ENCODE measurements at places on chromosomes 16 and 17.

GRCh38 chr16:69187446-69188235 lies 677 bp downstream of the SNTB2 start:
- DNase-seq: no peak

- DNase-seq: no peak
Measured at GRCh38 chr17:63681530-63681929, 18.4 kb downstream of the LIMD2 start.

DNA sequence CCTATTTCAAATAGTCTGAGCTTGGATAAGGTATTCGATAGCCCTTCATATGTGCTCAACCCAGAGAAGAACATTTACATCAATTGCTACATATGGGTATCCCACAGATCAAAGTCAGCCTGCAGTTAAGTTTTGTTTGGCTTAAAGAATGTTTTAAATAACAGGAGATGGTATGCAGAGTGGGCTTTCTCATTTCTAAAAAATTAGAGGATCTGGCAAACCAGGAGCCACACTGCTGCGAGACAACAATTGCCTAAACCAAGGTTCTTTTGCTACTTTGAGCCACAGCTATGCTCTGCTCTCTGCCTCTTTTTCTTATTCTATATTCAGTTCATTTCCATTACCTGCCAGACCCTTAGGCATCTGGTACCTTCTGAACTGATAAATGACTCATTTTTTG lies 30.2 kb upstream of the ARHGAP44 start:
- no peak for DNase-seq

DNA sequence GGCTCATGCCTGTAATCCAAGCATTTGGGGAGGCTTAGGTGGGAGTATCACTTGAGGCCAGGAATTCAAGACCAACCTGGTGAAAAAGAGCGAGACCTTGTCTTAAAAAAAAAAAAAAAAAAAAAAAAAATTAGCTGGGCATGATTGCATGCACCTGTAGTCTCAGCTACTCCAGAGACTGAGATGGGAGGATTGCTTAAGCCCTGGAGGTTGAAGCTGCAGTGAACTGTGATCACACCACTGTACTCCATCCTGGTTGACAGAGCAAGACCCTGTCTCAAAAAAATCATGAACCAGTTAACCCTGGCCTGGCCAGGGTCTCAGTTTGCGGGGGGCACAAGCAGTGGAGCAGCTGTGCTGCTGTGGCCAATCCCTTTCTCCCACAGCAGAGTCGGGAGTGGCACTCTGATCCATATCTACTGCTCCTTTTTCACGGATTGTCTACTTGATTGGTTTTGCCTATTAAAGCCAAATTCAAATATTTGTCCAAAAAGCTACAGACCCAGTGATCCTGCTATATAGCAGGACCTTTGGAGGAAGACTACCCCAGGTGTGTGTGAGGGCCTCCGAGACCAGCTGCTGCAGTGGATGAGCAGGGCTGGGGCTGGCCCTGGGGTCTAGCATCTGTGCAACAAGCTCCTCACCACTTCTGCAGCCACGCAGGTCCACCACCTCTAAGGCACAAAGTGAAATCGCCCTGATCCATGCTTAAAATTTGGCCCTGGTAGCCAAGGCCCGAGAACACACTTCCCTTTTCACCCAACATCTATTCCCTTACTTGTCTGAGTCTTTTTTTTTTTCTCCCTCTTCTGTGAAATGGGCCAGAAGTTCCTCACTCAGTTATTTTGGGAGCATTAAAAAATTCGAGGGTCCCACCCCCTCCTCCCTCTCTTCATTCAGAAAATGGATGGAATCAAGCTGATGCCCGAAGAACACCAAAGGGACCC lies 48.2 kb downstream of the LDHD start:
- no peak for DNase-seq

GRCh38 chr17:28999206-28999605 lies 6.6 kb downstream of the SEZ6 start:
- DNase-seq: no peak

GRCh38 chr17:7631398-7632380 lies 1.8 kb downstream of the SHBG start:
- DNase-seq: no peak

DNA sequence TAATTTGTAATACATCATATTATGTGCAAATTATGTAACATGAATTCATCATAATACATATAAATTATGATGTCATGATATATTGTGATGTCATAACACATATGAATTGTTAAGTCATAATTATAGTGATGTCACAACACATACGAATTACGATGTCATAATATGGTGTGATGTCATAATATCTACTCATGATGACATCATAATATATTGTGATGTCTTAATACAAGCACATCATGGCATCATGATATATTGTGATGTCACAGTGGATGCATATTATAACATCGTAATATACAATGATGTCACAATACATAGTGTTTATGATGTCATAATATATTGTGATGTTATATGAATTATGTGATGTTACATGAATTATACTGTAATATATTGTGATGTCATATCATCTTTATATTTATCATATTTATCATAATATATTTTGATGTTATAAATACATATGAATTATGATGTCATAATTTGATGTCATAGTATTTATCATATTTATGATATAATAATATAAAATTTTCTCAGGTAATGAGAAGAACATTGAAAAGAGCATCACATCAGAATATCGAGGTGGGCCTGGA lies 1793.0 kb downstream of the TP53TG3F start:
- DNase-seq: no peak

DNA sequence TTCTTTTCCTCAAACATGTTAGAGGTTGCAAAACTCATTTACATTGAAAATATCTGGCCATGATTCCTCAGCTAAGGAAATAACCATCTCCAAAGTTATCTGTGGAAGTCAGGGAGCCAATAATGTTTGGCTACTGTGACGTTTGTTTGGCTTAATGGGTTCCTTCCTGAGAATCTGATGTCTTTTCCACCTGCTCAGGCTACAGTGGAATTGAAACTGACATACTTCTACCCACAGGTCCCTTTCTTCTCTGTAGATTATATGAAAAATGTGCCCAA lies 221.1 kb upstream of the XYLT1 start:
- DNase-seq: no peak

- no peak for DNase-seq
Measured at GRCh38 chr17:11144358-11145233, 96.4 kb upstream of the SHISA6 start.

GRCh38 chr16:2587891-2588565 lies 50.2 kb downstream of the PDPK1 start:
- DNase-seq: no peak

GRCh38 chr17:81479175-81480071 lies 33.2 kb downstream of the ACTG1 start:
- DNase-seq: no peak

GRCh38 chr16:47866423-47866822 lies 289.4 kb downstream of the ABCC12 start:
- no peak for DNase-seq

DNA sequence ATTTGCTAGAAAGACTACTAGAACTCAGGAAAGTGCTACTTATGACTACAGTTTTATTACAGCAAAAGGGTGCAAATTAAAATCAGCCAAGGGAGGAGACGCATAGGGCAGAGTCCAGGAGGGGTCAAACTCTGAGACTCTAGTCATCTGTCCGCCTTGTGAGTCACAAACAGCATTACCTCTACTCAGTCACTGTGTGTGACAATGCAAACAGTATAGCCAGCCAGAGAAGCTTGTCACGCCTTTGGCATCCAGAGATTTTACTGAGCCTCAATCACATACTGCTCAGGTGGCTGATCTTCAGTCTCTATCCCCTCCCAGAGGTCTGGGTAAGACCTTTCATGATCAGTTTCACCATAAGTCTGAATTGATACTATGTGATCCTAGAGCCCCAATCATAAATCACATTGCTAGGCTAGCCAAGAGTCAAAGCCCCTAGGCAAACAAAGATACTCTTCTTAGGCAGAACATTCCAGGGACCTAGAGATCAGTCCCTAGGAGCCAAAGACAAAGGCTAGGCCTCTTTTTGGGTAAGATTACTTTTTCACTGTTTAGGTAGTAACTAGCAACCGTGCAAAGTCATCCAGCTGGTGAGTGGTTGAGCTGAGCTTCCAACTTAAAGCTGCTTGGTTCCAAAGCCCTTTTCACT lies 48.8 kb upstream of the CLEC19A start:
- DNase-seq: no peak

DNA sequence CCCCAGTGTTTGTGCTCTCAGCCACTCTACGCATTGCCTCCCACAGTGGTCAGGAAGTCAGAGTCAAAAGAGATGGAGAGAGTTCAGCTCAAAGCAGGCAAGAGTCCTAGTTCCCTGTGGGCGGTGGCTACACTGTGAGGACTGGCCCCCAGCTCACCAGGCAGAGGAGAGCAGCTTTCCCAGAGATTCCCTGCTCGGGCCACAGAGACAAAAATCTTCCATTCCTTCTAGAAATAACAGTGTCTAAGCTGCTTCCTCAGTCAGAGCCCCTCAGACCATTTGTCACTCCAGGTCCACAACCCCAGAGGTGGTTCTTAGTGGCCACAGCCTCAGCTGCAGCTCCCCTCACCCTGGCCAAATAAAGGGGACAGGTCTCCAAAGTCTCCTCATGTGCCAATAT lies 263.0 kb upstream of the RPL38 start:
- DNase-seq: no peak

DNA sequence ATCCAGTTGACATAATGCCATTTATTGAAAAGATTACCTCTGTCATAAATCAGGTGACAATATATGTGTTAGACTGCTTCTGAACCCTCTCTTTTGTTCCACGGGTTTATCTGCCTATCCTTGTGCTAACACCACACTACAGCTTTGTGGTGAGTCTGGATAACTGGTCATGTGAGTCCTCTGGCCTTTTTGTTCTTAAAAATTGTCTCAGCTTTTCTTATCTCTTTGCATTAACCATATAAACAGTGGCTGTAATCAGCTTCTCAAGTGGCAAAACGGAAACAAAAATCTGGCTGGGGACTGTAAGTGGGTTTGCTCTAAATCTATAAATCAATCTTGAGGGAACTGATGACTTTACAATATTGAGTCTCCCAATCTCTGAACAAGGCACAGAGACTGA lies 44.6 kb downstream of the STX8 start:
- no peak for DNase-seq

DNA sequence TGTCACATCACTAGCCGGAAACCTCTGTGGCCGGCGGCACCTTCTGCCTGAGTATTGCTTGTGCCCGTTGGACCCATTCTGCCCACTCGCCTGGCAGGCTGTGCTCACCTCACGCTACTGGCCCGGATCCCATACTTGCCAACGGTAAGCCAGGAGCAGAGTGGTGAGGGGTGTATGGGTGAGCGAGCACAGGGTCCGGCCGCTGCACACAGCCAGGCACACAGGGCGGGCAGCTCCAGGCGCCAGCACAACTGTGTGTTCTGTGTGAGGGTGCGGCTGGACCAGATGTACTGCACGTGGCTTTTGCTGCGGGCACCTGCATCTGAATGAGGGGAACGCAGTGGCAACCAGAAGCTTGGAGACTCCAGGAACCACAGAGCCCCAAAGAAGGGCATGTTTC lies 455.7 kb downstream of the CDH8 start:
- DNase-seq: no peak

DNA sequence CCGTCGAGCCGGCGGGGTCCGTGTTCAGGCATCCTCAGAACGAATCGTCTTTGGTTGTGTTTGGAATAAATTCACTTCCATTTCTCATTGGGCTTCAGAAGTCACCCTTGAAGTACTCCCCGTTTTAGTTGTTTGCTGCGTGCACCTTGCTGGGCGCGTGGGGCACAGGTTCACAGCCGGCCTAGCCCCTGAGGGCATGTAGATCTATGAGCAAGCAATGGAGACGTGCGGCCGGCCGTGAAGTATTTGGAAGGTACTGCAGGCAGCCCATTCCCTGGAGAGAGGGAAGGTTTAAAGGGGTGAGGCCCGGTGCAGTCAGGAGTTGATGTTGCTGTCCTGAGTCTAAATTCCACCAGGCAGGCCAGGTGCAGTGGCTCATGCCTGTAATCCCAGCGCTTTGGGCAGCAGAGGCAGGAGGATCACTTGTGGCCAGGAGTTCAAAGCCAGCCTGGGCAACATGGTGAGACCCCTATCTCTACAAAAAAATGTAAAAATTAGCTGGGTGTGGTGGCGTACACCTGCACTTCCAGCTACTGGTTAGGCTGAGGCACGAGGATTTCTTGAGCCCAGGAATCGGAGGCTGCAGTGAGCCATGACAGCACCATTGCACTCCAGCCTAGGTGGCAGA lies 714 bp downstream of the ACSF3 start:
- no peak for DNase-seq

GRCh38 chr16:89323120-89323960 lies 105.8 kb downstream of the ZNF778 start:
- DNase-seq: no peak

DNA sequence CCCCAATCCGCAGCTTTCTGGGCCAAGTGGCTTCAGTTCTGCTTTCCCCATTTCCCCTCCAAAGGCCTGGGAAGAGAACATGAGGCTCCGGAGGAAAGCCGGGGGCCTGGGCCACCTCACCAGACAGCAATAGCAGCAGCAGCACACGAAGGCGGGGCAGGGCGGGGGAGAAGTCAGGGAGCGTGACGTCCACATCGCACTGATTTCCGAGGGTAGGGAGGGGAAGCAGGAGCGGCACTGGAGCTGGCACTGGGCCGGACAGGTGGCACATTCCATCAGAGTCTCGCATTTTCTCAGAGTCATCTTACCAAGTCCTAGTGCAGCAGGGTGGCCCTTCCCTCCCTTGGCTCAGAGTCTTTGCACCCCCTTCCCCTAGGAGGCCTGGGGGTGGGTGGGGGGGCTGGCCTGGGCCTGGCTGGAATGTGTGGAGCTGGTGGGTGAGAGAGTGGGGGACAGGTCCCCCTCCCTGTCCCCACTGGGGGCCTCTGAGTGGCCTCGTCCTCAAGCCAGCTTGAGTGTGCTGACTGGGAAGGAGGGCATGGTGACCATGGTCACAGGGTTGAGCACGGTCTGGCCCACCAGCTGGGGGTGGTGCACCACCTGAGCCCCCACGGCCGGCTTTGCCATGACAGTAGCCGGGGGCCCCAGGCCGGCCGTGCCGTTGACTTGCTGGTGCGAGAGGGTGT lies 14.3 kb downstream of the MNT start:
- DNase-seq: no peak

- DNase-seq: no peak
Measured at GRCh38 chr17:68835071-68835470, 120.1 kb downstream of the ABCA8 start.

DNA sequence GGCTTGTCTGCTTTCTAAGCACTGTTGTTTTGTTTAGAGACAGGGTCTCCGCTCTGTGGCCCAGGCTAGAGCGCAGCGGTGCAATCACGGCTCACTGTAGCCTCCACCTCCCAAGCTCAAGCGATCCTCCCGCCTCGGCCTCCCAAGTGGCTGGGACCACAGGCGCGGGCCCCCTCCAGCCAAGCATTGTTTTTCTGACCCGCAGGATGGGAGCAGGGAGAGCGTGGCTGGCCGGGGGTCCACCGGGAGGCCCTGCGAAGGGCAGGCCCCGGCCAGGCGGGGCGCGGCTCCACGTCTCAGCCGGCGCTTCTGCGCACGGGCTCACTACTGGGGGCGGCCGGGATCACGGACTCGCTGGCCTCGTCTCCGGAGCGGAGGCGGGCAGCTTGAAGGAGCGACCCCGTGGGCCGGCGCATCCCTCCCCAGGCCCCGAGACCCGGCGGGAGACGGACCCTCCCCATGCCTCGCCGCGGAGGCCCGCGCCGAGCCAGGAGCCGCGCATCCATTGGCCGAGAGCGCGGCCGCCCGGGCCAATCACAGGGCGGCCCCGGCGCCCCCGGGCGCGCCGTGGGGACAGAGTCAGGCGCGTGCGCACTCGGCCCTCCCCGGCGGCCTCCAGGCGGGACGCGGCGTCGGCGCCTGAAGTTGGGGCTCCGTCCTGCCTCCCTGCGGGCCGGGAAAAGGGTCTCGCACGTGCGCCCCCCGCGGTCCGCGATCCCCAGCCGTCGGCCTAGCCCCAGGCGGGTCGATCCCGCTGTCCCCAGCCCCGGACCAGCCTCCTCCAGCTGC lies 24.9 kb downstream of the ACTG1 start:
- no peak for DNase-seq

GRCh38 chr16:58085584-58086251 lies 43.5 kb downstream of the CFAP20 start:
- no peak for DNase-seq

Measured in pulmonary artery endothelial cell (primary cell).